ENCODE measurements at places on chromosomes 6 and 20. TPM values are rescaled to one million over a fixed set of nuclear protein-coding genes. Genes with fewer than 3 reads are reported as not detected.

The BFSP1 gene
- 2.1 TPM for total RNA-seq

The SYNDIG1 gene
- total RNA-seq: not detected

The RSPH4A gene
- 0.16 TPM for total RNA-seq

The CNR1 gene
- total RNA-seq: 0.19 TPM

The ME1 gene
- total RNA-seq: 8.4 TPM

The MICB gene
- total RNA-seq: 13.6 TPM

The PAX1 gene
- not detected for total RNA-seq

The SLC18B1 gene
- 9.6 TPM for total RNA-seq

The PI16 gene
- not detected for total RNA-seq

The FAXC gene
- 0.81 TPM for total RNA-seq

The GPR6 gene
- total RNA-seq: not detected

The KHDC1L gene
- total RNA-seq: not detected

The SYCP2 gene
- total RNA-seq: 0.49 TPM

The SPATS1 gene
- total RNA-seq: not detected

The SNPH gene
- total RNA-seq: 3.7 TPM

The VSTM2L gene
- under 0.01 TPM for total RNA-seq

The SLC22A2 gene
- total RNA-seq: not detected

The CRISP3 gene
- total RNA-seq: not detected

The CCDC167 gene
- 26.4 TPM for total RNA-seq

The CLIC5 gene
- total RNA-seq: 0.06 TPM

The CYB5R4 gene
- total RNA-seq: 1.6 TPM

The C6orf163 gene
- 1.3 TPM for total RNA-seq
